ENCODE measurements at places on chromosomes 3 and 15. TPM values are rescaled to one million over a fixed set of nuclear protein-coding genes. Genes with fewer than 3 reads are reported as not detected.

Gene TLR9
- 0.81 TPM for total RNA-seq

Gene GOLGA8S
- 1.4 TPM for total RNA-seq

Gene THAP10
- total RNA-seq, result 0.90 TPM

Gene ADAMTS7
- total RNA-seq, result 23.9 TPM

Gene RBM15B
- total RNA-seq, result 22.4 TPM

Gene SLC12A1
- total RNA-seq, result 0.42 TPM

- no peak for DNase-seq
Measured at GRCh38 chr3:57233799-57234198, 6.3 kb downstream of the APPL1 start.

DNA sequence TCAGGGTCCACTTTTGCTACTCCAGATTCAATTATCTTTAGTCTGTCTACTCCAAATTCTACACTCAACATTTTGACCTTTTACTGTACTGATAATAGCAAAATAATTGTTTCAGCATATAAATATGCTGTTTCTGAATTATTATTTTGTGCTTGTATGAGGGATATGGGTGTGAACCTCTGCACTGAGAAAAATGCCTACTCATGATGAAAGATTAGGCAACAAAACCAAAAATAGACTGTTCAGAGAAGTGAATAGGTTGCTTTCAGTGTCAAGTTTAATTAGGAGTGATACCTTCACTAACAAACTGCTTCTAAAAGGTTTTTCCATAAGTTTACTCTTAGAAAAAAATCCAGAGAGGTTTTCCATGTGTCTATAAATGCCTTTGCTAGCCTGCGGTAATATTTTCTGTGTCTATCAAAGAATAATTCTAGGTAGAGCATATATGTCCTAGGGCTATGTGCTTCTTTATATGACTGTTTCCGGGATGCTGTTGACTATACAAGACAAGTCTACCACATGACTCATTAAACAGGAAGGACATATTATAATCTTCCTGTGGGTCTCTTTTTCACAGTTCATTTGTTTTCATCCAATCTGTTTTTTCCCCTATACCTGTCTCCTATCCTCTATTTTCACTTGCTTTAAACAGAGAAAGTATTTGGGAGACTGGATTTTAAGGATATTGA, 218.5 kb upstream of the TTC14 start:
- no peak for DNase-seq

DNA sequence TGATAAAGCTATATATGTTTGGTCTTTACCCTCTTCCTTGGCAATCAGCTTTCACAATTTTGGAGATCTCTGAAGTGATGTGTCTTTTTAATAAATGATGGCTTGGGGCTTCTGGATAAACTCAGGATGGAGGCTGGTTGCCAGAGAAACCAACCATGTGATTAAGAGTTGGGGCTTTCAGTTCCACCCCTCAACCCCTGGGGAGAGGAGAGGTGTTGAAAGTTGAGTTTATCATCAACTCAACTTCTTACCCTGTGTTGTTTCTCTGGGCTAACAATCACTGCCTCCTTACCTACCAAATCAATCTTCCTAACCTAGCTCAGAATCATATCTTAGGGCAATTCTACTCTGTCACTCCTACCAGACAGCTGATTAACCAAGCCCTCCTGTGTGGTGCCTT, 735.8 kb downstream of the ZPLD1 start:
- no peak for DNase-seq

DNA sequence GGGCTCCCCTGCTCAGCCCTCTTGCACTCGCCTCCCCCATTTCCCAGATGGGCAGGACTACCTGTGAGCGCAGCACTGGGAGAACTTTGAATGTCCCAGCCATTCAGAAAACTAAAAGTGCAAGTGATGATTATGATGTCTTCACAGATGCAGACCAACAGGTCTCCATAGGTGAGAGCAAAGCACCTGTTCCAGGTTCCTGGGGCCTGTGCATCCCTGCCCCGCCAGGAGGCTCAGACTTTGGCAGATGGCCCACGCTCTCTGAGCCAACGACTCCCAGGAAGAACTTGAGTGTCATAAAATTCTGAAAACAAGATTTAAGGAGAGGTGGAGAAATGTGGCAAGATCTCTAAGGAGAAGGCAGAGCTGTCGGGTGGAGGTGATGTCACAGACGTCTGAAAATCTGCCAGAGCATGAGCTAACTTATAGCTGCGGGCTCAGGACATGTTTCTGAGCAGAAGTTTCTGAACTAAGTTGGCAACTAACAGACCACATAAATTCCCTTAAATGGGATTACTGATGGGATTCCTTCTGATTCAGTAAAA, 110.8 kb upstream of the IGF1R start:
- no peak for DNase-seq

DNA sequence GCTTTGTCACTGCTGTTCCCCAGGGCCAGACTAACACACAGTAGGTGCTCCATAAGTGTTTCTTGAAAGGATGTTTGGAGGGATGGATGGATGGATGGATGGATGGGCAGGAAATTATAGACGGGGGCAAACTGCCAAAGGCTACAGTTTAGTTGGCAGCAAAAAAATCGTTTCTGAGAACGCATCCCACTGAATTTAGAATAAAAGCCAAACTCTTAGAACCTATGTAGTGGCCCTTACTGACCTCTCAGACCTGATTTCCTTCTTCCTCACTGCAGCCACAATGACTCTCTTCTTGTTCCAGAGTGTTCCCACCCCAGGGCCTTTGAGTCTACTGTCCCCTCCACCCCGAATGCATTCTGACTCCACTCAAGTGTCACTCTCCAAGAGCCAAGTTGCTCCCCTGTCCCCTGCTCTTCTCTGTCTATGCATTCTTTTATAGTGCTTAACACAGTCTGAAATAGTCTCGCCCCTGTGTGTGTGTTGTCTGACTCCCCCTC, 5.2 kb upstream of the GATA2 start:
- DNase-seq, result no peak
